Endothelial cell of umbilical vein (primary cell): ENCODE measurements at places on chromosomes 5 and 9. TPM values are rescaled to one million over a fixed set of nuclear protein-coding genes. Genes with fewer than 3 reads are reported as not detected.

The POLR1E gene
- total RNA-seq: 17.2 and 21.2 TPM in 2 replicates

The SLC25A48 gene
- total RNA-seq: not detected in 2 replicates

The PCDHB5 gene
- 0.27 and 0.28 TPM in 2 replicates for total RNA-seq

The DNM1 gene
- total RNA-seq: 2.9 and 7.9 TPM in 2 replicates

The RANBP17 gene
- 13.6 and 17.1 TPM in 2 replicates for total RNA-seq

The PDZD2 gene
- total RNA-seq: 3.4 and 6.9 TPM in 2 replicates

The DOCK2 gene
- total RNA-seq: 0.62 and 4.8 TPM in 2 replicates

The SLC36A2 gene
- total RNA-seq: not detected in 2 replicates

The HAND1 gene
- total RNA-seq: not detected in 2 replicates

The FBP2 gene
- not detected in 2 replicates for total RNA-seq
